Astrocyte (in vitro differentiated cells and primary cell): ENCODE measurements at places on chromosomes 11 and 22. TPM values are rescaled to one million over a fixed set of nuclear protein-coding genes. Genes with fewer than 3 reads are reported as not detected.

EIF3F gene
- total RNA-seq: 243 and 260 TPM in 2 replicates

OR8J1 gene
- total RNA-seq: not detected in 2 replicates

CPT1A gene
- total RNA-seq: 2.3 and 2.8 TPM in 2 replicates

LGALS12 gene
- not detected in 2 replicates for total RNA-seq

RFPL3 gene
- total RNA-seq: not detected in 2 replicates

HBB gene
- total RNA-seq: not detected in 2 replicates
